ENCODE measurements at places on chromosomes 7 and 10. TPM values are rescaled to one million over a fixed set of nuclear protein-coding genes. Genes with fewer than 3 reads are reported as not detected.

HELLS gene
- 8.7 TPM for total RNA-seq

- peak; percentile 1 for DNase-seq
Observed at GRCh38 chr10:74748468-74749031, 77.8 kb upstream of the KAT6B start.

GFRA1 gene
- not detected for total RNA-seq

GRCh38 chr10:84175436-84175835, 1.8 kb downstream of the GPR15LG start:
- DNase-seq: no peak

- no peak for DNase-seq
Observed at GRCh38 chr10:74027702-74028101, 29.8 kb downstream of the VCL start.

DNA sequence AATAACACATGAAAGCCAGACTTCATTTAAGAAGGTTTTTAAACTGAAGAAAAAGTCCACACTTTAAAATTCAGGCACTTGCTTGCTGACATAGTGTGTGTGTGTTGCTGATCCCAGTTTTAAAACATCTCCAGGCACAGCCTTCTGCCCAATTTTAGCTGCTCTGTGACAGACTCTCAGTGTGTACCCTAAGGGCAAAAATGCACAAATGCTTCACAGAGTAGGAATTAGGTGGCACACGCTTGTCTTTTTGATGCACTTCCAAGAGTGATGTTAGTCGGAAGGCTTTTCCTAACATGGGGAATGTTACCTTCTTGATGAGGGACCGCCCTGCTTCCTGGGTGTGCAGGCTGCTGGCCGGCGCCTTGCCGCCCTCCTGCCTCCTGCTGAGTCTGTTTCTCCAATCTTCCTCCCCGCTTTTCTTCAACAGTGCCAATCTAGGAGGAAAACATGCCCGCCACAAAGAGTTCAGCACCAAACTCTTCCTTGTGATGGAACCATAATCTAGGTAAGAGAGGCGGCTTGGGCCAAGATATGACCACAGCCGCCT, 122.3 kb downstream of the SVIL start:
- DNase-seq: no peak

Data from CD8-positive, alpha-beta T cell (primary cell).